ENCODE measurements at places on chromosomes 13 and 19.
A peak's percentile ranks its signal among the peaks of the same experiment; 100 is the strongest.

GRCh38 chr19:340620-341385, 3.8 kb downstream of the MIER2 start:
- DNase-seq: no peak

DNA sequence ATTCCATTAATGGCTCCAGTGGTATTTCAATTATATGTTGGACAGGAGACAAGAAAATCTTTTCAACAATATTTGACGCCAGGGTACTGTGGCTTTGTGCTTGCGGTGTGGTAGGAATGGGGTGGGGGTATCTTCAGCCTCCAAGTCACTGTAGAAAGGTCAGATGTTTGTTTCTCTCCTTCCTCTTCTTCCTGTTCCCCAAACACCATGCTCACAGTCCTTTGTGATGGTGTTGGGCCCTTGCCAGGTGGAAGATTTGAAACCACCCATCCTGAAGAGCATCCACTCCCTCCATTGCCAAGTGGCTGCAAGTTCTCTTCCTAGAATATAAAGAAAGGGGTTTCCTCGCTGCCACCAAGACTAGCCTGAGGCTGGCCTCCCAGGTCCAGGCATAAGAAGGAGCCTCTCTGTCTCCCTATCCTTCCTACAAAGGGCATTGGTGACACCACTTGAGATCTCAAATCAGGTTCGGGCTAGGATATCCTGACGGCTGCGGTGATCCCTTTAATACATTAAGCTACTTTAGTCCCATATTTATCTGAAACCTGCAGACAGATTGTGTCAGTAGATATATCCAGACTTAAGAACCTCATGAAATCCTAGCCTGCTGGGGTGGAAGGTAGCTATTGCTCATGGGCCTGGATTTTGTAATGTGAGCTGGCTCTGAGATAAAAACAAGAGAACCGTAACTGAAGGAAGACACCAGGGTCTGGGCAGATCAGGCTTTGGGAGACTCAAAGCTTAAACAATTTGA, 64.3 kb upstream of the SIAH3 start:
- DNase-seq: no peak

- peak; percentile 24 for DNase-seq
These were observed 2.0 kb upstream of the TMEM221 start for GRCh38 chr19:17450264-17451075.

GRCh38 chr13:112586334-112586960, 1.5 kb downstream of the TUBGCP3 start:
- DNase-seq: no peak

All from hematopoietic multipotent progenitor cell treated with erythropoietin and hydrocortisone succinate and interleukin-3 and kit ligand, for 15 days (in vitro differentiated cells).